Stimulated activated CD8-positive, alpha-beta memory T cell treated with anti-CD3 and anti-CD28 coated beads, Interleukin-4, amount 100 ng/mL, for 1 hour (primary cell): ENCODE measurements at places on chromosomes 2 and 18.

- DNase-seq = no peak
Measured at GRCh38 chr2:126658905-126659561, 3.1 kb downstream of the GYPC start.

- no peak for DNase-seq
Measured at GRCh38 chr2:69285379-69285894, 101.6 kb downstream of the GFPT1 start.

DNA sequence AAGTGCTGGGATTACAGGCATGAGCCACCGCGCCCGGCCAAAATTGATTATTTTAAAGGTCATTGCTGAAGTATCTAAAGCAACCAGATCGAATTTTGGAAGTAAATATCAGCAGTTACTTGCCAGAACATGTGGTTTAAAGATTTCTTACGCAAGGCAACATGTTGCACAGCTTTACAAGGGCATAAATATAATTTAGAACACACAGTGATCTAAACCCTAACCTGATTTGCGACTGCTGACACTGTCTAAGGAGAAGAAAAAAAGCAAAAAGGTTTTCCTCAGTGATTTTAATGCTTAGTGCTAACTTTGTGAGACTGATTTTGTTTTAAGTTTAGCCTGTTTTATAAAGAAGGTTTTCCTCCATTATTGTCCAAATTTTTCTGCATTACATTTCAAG, 569.9 kb upstream of the LINC00305 start:
- DNase-seq = no peak

- no peak for DNase-seq
Measured at GRCh38 chr2:8549942-8550341, 131.9 kb upstream of the ID2 start.

DNA sequence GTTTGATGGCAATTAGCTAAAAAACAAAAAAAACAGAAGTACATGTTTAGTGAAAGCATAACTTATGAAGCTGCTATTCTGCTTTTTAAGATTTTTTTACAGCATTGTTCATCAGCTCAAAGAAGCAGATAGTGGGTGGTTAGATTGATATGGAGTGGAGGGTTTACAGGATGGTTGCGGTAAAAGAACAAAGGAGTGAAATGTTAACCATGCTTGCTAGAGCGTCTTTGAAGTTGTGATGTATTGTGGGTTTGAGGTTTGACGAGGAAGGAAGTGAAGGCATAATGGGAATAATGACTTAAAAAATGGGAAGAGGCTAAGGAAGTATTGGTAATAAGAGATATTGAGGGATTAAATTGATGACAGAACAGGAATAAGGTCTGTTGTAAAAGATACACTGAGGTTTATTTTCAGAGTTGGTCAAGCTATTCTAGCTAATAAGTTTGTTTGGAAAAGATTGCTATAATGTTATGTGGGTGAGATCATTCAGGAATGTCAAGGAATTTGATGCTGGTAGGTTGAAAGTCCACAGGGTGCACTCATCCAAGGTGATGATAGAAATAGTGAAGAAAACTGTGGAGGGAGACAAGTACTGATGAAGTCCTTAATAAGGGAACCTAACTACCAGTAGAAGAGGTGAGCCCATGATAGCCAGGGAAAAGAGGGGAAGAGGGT, 14.6 kb downstream of the SPOPL start:
- DNase-seq = no peak
